ENCODE measurements at places on chromosomes 1 and 21.

DNA sequence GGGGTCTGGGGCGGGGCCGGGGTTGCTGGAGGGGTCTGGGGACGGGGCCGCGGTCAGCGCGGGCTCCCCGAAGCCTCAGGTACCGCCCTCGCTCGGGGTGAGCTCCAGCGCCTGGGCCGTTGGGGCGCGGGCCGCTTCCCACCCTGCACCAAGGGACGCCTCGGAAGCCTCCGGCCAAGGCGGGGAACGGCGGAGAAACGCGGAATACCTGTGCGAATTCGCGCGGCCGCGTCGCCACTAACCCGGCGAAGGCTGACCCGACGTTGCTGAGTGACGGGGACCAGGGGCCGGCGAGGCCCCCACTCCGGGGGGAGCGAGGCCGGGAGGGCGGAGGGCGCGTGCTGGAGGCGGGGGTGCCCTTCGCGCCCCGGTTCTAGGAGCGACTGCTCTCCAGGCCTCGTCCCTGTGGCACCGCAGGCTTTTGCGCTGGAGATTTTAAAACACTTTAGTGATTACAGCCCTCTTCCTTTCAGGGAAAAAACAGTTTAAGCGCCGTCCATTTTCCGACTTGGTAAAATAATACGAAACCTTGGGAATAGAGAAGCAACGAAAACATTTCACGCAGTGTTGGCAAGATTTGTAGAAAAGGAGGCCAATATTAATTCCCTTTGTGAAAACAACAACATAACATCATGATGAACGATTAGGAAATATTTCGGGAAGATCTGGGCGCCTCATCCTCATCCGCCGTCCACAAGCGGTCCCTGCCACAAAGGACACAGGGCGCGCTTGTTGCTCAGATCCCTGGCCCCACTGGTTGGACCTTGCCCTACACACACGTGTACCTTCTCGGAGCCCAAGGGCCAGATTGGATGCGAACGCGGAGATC, 971 bp upstream of the GNG4 start:
- peak; percentile 4 for DNase-seq

DNA sequence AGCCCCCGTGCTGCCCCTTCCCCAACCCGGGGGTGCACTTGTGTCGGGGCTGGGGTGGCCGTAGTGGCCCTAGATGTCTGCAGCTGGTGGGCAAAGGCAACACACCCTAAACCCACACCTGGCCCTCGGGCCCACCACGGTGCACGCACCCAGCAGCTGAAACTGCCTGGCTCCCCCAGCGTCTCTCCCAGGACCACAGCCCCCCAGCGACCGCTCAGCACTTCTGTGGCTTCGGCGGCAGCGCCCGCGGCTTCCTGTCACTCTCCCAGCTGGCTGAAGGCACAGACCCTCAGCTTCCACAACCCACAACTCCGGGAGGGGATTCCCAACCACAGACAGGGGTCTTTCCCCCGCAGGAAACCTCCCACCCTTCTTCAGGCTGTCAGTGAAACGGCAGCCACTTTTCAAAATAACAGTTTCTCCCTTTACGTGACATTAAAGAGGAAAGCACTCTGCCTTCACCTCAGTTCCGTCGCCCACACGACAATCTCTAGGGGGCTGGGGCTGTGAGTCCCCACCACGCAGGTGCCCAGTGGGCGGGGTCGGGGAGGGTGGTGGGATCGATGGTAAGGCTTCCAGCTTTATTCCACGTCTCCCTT, 40.7 kb upstream of the COL6A2 start:
- peak; percentile 28 for DNase-seq

DNA sequence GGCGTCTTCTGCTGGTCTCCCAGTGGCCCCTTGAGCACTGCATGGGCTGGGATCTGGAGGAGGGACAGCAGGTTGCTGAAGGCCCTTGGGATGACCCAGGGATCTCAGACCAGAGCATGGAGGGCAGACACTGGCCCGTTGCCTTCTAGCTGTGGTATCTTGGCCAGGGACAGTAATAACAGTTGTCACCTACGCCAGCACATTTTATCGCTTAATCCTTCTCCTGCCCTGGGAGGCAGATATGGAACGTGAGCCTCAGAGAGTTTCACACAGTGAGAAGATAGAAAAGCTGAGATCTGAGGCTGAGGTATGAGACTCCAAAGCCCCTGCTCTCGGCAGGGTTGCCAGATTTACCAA, 40.1 kb upstream of the RD3 start:
- DNase-seq: no peak

- DNase-seq: no peak
Measured at GRCh38 chr1:205834751-205835150, 15.2 kb downstream of the PM20D1 start.

- DNase-seq: no peak
Measured at GRCh38 chr1:115429241-115429640, 91.2 kb upstream of the NGF start.

DNA sequence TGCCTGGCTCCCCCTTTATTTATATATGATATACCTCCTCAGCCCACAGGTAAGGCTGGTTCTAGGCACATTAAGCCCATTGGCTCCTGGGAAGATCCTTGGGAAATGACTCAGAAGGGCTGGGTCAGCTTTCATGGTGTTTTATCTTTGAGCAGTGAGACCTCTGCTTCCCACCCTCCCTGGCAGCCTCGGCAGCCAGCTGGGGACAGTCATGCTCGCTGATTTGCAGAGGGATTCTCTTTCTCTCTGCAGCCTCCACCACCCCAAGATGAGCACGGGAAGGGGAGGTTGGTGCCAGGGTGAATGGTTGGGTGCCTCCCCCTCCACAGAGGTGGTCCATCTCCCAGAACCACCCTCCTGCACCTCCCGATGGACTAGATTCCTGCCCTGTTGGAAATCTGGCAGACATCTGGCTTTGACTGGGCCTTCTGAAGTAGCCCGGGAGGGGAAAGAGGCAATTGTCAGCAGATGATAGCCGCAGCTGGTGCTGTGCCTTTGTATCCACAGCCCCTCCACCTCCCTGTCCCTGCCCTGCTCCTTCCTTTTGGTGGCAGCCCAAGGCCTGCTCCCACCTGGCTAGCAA, 24.6 kb downstream of the IER5 start:
- no peak for DNase-seq

DNA sequence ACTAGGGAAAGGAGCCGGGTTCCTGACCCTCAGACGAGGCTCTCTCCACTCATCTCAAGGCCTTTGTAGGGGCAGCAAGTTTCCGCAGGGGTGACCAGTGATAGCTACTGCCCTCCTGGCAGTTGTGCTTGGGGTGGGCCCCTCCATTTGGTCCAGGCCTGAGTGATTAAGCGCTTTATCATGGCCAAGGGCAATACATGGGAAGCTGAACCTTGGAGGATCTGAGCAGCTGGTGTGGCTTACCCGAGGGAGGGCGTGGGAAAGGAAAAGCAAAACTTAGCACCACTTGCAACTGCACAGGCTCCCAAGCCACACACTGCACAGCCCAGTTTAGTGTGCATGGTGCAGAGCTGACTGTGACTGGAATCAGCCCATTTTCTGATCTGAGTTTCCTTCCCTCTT, 47.8 kb downstream of the GADD45A start:
- DNase-seq: no peak

DNA sequence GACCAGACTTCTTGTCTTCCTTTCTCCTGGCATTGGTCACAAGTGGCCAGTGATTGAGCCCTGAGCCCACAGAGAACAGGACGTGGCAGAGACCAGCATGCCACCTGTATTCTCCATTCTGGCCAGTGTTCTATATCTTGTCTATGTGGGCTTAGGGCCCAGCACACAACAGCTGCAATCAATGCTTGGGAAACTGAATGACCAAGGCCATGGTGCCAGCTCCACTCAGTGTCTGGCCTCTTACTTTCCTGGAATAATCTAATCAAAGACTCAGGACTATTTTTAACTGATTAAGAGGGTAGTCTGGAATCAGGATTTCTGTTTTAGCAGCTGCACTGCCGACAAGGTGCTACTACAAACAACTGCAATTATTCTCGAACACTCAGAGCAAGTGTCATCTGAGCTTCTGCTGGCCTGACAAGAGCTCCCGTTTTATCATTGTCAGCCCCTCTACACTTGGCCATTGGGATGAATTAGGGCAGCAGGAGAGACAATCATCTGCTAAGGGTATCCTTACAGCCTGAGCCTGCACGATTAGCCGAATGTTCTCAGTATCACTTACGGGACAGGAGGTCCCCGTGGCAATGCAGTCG, 74.4 kb upstream of the GRIK3 start:
- no peak for DNase-seq

- no peak for DNase-seq
Measured at GRCh38 chr1:96926176-96926575, 204.6 kb downstream of the PTBP2 start.

DNA sequence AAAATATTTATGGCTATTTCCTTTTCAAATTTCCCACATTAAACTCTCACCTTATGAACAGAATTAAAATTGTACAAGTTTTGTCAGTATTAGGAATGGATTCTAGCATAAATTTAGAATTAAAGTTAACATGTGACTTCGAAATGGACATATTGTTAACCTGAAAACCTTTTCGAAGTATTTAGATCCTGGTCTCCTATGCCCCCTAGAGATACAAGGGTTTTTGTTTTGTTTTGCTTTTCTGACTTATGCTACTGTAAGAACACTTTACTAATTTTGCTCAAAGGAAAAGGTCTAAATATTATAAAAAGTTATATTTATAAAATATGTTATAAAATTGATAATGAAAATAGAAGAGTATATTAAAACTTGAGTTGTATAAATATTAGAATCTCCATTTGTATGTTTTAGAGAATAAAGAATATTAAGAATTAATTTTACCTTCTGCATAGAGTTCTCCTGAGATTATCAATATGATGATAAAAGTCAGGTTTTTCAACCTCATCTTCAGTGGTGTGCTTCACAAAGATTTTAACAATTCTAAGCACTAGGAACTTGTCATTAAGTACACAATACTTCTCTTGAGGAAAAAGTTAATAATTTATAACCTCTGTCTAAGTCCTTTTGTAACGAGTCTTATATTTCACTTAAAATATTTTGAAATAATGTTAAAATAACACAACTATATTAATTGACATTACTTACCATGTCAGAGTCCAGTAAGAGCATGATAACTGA, at the start of gene F13B:
Gene F13B (minus strand): TSS at position 542 of the 738 bp plus-strand sequence. CDS start 37 bp downstream, at position 505.
- no peak for DNase-seq

GRCh38 chr1:20194757-20195461, 8.6 kb upstream of the PLA2G2C start:
- peak; percentile 70 for DNase-seq

DNA sequence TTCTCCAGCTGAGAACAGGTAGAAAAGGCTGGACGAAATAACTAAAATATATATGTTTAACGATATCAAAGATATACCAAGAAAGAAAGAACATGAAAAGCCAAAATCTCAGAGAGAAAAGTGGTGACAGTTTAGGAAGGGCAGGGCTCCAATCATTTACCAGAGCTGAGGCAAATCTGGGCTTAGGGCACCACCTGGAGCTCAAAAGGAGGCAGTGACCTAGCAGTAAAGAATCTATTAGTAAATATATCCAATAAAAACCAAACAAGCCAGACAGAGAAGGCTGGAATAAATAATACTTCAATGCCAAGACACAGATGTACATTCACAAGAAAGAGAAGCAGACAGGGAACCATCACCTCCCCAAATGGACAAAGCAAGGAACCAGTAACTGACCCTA, 43.5 kb downstream of the CHIA start:
- DNase-seq: peak; percentile 71

DNA sequence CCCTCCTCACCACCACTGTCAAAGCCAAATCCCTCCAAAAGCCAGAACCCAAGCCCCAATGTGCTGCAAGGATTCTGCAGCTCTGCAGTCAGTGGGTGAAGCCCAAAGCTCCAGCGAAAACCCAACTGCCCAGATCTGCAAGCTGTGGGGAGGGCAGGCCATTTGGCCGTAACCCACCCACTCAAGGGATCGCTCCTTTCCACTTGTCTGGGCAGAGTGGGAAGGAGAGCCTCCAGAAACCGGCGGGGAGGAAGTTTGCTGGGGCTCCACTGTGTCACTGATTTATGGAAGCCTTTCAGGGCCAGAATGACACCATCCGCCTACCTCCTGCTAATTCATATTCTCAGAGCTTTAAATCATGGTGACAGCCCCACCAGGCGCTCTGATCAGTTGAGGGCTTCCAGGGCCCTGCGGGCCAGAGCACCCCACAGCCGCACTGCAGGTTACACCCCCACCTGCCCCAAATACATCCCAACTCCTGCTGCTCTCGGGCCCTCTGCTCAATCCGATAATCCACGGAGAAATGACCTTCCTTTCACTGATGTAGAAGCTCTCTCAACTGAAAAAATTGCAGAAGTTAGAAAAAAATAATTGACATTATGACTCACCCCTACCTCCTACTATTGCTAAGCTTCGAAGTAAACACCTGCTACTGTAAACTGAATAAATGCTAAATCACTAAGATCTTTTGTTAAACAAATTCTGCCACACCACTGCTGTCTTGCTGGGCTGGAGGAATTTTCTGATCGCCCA, 40.6 kb upstream of the RAB4A start:
- no peak for DNase-seq

- DNase-seq: no peak
Measured at GRCh38 chr1:231215681-231216385, 25.2 kb upstream of the GNPAT start.

GRCh38 chr1:177174921-177175634, 4.3 kb downstream of the BRINP2 start:
- DNase-seq: no peak

DNA sequence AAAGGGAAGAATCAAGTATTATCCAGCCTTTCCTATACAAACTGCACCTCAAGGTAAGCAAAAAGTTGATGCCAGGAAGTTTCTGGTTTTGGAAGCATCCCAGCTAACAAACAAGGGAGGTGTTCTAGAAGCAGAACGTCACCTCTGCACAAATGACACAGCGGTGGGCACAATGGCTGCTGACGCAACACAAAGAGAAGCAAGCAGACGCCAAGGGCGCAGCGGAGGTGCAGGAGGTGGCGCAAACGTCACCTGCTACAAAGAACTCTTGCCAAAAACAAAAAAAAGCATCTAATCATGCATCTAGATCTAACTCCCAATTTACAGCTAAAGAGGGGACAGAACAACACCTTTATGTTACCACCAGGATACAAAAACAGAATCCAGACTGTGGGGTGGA, 88.5 kb downstream of the NPHP4 start:
- DNase-seq: no peak

DNA sequence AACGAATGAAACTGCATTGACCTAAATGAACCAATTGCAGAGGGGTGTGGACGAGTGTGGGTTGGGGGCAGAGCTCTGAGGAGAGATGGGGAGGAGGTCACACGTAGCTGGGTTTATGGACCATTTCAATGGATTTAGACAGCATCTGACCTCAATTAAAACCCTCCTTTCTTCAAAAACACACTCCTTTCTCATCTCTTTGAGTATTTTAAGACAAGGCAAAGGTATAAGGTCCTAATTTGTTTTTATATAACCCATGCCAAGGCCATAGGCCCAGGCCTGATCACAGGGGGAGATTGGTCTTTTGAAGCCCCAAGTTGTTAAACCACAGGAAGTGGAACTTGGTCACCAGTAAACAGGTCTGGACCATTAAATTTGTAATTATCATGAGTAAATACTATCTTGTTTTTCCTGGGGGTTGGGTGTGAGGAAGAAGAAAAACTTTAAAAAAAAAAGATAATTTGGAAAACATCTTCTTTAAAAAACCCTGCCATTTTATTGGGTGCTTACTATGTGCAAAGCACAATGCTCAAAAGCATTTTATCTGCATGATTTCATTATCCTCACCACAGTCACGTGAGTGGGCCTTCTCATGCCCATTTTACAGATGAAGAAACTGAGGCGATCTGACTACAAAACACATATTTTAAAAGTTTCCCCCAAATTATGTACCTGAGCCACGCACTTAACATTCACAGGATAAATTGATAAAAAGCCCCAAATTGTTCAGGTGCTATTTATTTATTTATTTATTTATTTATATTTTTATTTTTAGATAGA, 8.9 kb upstream of the INAVA start:
- DNase-seq: no peak

Data from CD4-positive, alpha-beta T cell treated with Interleukin-12 subunit alpha and Interleukin-12 subunit beta, for 1 hour (primary cell).